Effector CD8-positive, alpha-beta T cell (primary cell): ENCODE measurements at places on chromosomes 11 and 22.

GRCh38 chr22:36528341-36528740, 625 bp downstream of the EIF3D start:
- DNase-seq: no peak

DNA sequence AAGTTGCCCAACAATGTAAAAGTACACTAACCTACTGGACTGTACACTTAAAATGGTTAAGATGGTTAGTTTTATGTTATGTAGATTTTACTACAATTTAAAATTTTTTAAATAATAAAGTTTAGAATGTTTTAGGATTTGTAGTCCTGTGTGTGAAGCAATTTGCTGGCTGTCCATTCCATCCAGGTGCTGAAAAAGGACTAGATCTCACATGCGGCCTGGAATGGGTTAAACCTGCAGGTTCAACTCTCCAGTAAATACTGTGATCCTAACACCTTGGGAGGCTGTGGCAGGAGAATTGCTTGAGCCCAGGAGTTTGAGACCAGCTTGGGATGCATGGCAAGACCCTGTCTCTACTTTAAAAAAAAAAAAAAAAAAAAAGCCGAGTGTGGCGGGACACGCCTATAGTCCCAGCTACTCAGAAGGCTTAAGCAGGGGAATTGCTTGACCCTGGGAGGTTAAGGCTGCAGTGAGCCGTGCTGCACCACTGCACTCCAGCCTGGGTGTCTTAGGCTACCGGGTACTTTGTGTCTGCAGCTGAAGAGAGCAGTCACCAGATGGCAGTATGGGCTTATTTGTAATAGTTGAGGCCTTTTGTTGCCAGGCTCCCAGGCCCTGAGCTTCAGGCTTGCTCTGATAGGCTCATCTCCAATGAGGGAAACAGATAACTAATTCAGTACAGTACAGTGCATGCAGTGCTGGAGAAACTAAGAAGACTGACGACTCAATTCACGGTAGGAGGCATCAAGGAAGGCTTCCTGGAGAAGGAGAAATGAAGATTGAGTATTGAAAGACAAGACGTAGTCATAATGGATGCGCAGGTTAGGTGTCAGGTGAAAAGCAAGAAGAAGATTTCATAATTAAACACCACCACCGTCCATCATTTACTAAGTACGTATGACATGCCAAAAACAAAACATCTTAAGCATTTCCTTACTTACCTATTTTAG, 64.7 kb upstream of the ASPHD2 start:
- DNase-seq: peak; percentile 7

DNA sequence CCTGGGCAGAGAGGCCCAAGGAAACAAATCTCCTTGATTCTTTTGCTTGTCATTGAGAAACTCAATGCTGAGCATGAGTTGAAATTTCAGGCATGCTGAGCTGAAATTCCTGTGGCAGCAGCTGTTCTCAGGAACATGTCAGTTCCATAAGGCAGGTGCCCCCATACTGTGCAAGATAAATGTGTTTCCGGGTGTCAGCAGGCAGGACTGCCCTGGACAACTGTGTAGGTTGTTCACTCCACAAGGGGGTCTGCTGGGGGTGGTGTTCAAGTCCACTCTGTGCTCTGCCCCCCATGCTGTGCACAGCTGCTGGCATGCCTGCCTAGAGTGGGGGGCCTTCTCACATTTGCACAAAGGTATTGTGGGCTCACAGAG, 133.7 kb downstream of the CTTN start:
- no peak for DNase-seq

DNA sequence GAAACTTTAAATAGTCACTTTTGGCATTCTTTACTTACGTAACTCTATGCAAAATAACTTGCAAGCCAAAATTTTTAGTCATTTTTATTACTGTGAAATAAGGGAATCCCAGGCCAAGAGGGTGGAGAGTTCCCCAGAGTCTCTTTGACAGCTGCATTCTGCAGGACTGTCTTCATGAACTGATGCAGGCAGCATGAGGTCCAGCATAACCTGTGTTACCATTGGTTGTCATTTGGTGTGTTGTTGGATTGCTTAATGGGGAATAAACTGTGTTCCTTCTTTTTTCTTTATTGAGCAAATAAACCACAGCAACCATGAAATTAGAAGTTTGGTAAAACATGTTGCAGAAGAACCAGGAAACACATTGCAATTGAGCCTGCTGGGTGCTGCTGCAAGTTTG, 24.6 kb downstream of the MMP27 start:
- no peak for DNase-seq

GRCh38 chr11:45527898-45528297, 137.5 kb downstream of the CHST1 start:
- no peak for DNase-seq

DNA sequence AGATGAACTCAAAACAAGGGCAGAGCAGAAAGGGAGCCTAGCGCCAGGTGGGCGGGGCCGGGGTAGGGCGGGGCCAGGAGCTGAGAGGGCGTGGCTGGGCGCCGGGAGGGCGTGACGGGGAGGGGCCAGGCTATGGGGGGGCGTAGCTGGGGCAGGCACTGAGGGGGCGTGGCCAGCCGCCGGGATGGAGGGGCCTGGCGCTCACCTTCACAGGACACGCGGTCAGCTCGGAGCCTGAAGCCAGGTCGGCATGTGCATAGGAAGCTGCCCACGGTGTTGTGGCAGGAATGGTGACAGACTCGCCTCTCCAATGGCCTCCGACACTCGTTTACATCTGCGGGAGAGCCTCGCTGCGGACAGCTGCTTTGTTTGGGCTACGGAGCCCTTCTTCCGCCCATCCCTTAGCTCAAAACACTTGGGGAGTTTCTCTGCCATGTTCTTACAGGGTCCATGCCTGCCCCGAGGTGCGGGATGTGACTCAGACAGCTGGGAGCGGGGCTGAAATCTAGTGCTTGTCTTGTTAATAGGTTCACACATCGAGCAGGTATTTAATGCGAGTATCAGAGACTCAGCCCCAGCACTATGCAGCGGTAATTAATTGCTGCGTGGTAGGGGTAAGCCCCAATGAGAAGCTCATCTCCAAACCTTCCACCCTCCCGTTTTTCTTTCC, 13.4 kb downstream of the VWCE start:
- DNase-seq: no peak

GRCh38 chr11:85263328-85263727, 363.8 kb downstream of the DLG2 start:
- no peak for DNase-seq

DNA sequence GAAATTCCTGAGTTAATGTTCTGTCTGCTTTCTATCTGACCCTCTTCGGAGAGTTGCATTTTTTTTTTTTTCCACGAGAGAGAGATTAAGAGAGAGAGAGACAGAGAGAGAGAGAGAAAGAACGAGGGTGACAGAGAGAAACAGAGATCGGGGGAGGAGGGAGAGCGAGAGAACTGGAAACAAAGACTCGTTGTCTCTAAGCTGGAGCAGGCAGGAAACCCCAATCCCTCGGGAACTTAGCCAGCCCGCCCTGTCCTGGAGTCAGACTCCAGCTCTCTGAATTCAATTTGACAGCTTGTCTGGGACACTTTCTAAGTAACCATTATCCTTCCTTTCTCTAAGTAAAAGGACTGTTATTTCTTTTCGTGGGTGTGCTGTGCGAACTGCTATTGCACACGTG, 76.9 kb downstream of the KCNJ1 start:
- no peak for DNase-seq

DNA sequence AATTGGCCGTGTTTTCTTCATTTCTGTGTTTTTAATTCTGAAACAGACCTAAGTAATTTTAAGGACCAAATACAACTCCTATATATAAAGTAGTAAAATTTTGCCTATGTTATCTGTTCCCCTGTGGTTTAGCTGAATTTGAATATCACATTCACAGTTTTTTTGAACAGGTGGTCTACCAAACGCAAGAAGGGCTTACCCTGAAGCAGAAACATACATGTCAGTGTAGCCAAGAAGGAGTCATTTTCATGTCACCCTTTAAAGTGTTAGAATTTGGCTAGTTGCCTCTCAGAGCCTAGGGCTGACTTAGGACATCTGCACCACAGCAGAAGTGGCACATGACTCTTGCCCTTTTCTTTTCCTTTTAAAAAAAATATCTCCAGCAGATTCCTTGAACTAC, 34.3 kb downstream of the MYBPC3 start:
- DNase-seq: no peak

DNA sequence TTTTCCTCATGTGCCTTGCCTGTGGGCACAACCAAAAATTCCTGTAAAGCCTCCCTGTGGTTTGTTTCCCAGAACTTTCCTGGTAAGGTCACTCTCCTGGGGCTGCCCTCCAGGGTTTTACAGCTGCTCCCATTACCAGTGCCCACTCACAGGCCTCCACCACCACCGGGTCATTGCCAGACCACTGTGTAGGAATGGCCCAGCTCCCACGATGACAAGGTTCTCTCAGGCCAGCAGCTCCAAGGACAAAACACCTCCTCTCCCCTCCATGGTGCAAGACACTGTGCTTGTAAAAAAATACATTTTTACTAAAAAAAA, 96.1 kb upstream of the AKIP1 start:
- no peak for DNase-seq

DNA sequence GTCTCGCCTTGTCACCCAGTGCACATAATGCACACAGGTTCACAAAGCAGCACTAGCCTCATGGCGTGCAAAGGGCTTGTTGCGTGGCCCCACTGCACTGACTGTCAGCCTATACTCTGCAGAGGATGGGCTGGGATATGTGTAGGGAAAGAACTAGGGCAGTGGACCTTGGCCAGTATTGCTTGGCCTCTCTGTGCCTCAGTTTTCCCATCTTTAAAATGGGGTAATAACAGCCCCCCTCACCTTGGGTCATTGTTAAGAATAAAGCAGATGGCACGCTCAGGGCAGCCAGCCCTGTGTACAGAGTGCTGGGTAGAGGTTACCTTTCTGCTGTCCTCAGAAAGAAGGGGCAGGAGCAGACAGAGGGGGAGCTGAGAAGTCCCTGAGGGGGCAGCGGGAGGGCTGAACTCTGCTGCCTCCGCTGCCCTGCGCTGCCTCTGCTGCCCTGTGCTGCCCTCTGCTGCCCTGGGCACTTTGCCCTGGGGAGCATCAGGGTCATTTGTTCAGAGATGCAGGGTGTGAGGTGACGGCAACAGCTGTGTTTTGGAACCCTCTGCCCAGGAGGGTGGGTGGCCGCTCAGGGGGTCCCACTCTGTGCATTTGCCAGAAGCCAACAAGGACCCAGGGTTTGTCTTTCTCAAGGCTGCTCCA, 71.2 kb downstream of the CACNA1I start:
- no peak for DNase-seq

DNA sequence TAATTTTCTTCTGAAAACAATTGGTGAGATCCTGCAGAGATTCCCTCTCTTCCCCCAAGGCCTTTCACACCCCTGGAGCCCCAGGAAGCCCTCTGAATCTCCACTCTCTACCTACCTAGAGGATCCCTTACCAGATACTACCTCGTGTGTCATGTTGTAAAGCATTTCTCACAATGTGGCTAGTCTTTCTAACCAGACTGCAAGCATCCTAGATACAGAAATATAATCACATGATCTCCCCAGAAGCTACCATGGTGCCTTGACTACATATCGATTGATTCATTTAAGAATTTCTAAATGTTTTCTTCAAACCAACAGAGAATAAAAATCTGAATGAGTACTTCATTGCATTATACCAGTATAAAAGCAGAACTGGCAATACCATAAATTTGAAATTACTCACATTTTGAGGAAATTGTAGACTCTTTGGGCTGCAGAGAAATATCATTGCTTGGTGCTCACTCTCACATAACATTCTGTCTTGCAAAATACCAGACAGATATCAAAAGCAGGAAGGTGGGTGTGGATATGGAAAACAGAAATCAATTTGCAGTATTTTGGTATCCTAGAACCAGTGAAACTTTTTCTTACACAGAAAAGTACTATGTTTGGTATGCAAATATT, 113.5 kb downstream of the MAML2 start:
- DNase-seq: no peak

DNA sequence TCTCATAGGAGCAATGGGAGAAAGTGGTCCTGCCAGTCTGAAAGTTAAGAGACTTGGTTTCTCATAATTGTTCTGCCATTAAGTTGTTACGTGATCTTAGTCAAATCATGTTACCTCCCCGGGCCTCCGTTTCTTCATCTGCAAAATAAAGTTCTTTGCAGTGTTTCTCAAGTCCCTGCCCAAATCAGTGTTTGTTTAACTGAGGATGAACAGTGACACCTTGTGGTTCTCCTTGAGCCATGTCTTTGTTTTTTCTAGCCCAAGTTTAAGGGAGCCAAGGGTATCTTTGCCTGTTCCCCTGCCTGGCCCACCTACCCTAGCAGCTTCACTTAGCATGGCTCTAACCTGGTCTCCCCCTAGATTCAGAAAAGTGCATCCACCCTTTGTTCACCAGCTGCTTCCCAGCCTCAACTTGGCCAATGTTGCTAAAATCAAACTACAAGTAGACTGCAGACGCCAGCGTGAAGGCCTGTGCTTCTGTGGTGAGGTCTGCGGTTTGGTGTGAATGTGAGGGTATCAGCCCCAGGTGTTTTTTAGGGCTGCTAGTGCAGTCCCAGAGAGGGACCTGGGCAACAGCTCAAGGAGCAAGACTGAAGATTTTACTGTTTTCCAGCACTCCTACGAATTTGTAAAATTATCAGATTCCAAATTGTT, 35.5 kb downstream of the FZD4 start:
- no peak for DNase-seq

DNA sequence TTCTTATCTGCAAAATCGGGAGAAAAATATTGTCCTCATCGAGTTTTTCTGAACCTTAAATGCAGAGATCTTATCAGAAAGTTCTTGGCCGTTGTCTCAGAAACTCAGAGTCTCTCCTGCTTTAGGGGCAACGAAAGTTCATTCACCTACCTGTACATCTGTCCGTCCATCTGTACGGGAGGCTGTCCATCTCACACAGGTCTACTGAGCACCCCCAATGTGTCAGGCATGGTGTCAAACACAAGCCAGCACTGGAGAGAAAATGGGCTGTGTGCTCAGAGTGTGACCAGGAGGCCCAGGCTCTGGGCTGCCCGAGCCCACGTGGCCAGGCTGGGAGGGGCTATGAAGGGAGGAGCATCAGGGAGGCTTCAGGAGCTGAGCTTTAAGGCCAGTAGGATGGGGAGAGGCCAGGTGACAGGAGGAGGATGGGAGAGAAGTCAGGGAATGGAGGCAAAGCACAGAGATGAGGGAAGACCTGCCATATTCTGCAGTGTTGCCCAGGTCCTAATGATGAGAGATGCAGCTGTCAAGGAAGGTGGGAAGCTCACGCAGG, 62.4 kb upstream of the MYEOV start:
- no peak for DNase-seq

GRCh38 chr22:44454113-44454769, 43.8 kb downstream of the RTL6 start:
- DNase-seq: no peak

- no peak for DNase-seq
Measured at GRCh38 chr11:104024572-104024971, 11.9 kb upstream of the DDI1 start.
